Renal cortical epithelial cell (primary cell): ENCODE measurements at places on chromosomes 6 and 20. TPM values are rescaled to one million over a fixed set of nuclear protein-coding genes. Genes with fewer than 3 reads are reported as not detected.

DNA sequence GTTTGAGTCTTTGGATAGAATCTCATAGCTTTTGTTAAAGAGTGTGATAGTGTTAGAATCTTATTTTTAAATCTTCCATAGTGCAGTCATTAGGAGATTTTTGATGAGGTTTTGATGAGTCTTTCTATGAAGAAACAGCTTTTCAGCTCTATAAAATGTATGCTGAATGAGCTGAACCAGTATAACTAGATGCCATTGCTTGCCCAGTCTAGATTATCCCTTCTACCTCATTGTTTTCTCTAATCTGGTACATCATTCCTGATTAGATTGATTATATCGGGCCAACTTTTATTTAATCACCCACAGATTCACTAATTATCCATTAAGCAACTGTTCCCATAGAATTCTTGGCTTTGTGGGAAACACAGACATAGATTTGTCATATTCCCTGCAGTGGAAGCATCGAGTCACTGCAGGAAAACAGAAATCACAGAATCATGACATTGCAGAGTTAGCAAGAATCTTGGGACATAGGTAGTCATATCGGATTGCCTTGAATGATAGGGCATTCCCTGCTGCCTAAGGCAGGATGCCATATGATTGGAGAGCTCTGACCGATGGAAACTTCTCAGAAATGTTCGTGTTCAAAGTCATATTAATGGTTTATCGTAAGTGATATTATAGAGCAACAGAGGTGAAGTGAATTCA, 882.7 kb upstream of the FLRT3 start:
- DNase-seq: peak; percentile 42

GRCh38 chr6:10163203-10163962, 251.5 kb downstream of the TFAP2A start:
- peak; percentile 73 for DNase-seq

The MCCD1 gene
- 0.15 TPM in 1 of 2 replicates, not detected in the other for total RNA-seq

The JAG1 gene
- total RNA-seq: 51.0 and 53.3 TPM in 2 replicates

The SULF2 gene
- total RNA-seq: 27.1 and 217 TPM in 2 replicates

- peak; percentile 63 for DNase-seq
Observed at GRCh38 chr6:166515072-166515810, 71.2 kb downstream of the RAMACL start.

The POU5F1 gene
- 6.6 and 11.3 TPM in 2 replicates for total RNA-seq

DNA sequence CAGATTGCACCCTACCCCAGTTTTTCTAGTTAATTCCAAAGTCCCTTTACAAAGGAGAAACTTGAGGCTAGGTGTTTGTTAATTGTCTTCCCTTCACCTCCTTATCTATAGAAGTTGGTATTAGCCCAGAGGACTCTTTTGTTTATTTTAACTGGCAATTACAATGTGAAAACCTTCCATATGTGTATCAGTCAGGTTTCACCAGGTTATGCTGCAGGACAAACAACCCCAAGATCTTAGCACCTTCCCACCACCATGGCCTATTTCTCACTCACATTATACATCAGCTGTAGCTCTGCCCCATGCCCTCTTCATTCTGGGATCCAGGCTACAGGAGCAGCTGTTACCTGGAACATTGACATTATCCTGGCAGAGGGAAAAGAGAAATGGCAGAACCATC, 31.1 kb downstream of the SNHG17 start:
- no peak for DNase-seq

GRCh38 chr6:124866040-124866439, 96.2 kb upstream of the RNF217 start:
- DNase-seq: no peak

GRCh38 chr6:153129873-153130514, 1.1 kb downstream of the RGS17 start:
- no peak for DNase-seq

The SESN1 gene
- total RNA-seq: 16.0 and 47.8 TPM in 2 replicates

- DNase-seq: peak; percentile 19
Observed at GRCh38 chr6:125224231-125224861, 70.8 kb downstream of the TPD52L1 start.

The SLC35D3 gene
- total RNA-seq: not detected in 2 replicates

DNA sequence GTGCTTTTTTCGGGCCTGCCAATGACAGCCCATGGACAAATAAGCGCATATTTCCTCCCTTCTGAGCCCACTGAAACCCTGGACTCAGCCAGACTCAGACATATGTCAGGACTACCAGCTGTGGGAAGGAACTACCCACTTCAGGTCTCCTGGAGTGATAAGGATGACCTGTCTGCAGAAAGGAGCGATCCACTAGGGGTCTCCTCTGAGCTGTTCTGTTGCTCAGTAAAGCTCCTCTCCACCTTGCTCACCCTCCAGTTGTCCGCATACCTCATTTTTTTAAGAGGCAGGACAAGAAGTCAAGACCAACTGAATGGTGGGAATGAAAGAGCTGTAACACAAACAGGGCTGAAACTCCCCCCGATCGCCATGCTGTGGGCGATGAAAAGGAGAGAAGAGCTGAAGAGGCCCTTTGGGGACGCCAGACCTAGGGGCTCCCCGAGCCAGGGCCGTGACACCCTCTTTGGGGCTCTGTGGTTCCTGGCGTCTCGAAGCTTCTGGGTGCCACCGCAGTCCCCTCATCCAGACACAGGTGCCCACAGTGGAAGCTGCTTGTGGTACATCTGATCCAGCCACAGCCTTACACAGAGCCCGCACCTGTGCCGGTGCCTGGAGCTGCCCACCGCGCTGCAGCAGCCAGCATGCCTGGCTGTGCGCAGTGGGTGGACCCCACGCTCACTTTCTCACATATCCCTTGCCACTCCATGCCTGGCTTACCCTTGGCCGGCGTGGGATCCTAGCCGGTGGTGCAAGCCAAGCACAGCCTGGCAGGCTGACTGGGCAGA, 68.8 kb downstream of the EYS start:
- DNase-seq: no peak

The SLA2 gene
- total RNA-seq: not detected in 2 replicates

GRCh38 chr6:149075616-149076354, 241.7 kb upstream of the TAB2 start:
- peak; percentile 61 for DNase-seq

The CHD6 gene
- 12.7 and 45.5 TPM in 2 replicates for total RNA-seq

The TXLNB gene
- 0.05 TPM in 1 of 2 replicates, not detected in the other for total RNA-seq

GRCh38 chr6:63637865-63638445, 2.4 kb downstream of the PHF3 start:
- DNase-seq: peak; percentile 36

GRCh38 chr6:101114703-101115102, 233.6 kb upstream of the ASCC3 start:
- peak; percentile 47 for DNase-seq

The PLCB4 gene
- 159 and 549 TPM in 2 replicates for total RNA-seq

The BFSP1 gene
- 2.3 and 7.5 TPM in 2 replicates for total RNA-seq

- no peak for DNase-seq
Observed at GRCh38 chr6:78851156-78851555, 16.2 kb upstream of the IRAK1BP1 start.

The BTBD3 gene
- total RNA-seq: 30.6 and 50.5 TPM in 2 replicates

The OPN5 gene
- total RNA-seq: under 0.01 TPM in 1 of 2 replicates, not detected in the other

The DYNLT2 gene
- 0.35 and 0.75 TPM in 2 replicates for total RNA-seq

DNA sequence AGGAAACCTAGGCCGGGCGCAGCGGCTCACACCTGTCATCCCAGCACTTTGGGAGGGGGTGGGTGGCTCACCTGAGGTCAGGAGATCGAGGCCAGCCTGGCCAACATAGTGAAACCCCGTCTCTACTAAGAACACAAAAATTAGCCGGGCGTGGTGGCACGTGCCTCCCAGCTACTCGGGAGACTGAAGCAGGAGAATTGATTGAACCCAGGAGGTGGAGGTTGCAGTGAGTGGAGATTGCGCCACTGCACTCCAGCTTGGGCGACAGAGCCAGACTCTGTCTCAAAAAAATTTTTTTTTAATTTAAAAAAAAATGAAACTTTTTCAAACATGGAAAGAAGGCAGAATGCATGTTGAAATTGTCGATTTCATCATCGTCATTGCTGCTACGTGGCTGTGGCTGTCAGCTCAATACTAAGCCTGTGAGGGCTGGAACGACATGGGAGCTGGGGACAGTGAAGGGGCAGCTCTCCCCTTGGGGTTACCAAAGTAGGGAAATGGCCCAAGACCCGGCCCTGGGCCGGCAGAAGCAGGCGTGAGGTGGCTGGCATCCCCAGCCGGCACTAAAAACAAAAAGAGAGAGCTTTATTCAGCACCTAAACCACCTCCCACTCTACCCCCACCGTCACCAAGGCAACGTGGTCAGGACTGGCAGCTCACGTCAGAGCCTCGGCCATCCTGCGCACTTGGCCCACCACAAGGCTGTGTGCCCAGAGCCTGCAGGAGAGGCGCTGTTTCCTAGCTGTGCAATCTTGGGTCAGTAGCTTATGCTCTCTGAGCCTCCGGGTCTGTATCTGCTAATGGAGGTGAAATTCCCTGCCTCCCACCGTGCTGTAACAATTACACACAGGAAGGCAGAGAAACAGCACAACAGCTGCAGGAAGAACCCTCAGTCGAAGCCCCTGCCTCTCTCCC, 30.8 kb downstream of the AGPAT4 start:
- no peak for DNase-seq

The BYSL gene
- 12.5 and 31.4 TPM in 2 replicates for total RNA-seq

The GTSF1L gene
- not detected in 2 replicates for total RNA-seq

- peak; percentile 97 for DNase-seq
Observed at GRCh38 chr6:150857062-150857944, 8.2 kb upstream of the MTHFD1L start.

- DNase-seq: no peak
Observed at GRCh38 chr20:29743101-29743931, 1514.1 kb upstream of the DEFB115 start.
